ENCODE measurements at places on chromosomes 3 and 15.

DNA sequence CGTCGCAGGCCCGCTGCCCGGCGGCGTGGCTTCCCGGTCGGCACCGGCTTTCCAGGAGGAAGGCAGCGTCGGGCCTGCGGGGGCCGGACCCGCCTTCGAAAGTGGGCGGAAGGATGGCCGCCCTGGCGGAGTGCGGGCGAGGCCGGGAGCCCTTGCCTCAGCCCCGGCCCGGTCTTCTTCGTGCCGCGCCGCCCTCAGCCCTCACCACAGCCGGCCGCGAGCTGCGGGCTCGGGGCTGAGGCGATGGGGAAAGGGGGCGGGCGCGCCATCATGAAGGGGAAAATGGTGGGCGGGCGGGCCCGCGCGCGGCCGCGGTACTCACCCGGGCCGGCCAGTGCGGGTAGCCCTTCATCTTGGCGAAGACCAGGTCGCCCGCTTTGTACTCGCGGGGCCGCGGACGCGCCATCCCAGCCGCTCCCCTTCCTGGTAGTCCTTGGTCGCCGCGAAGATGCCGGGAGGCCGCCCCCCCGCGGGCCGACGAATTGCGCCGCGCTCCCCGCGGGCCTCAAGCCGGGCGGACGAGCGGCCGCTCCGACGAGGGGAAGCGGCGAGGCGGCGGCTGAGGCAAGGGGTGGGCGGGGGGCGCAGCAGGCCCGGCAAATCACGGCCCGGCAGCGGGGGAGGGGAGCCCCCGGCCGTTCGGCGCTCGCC is 489 bp downstream of the HDGFL3 start:
- peak; percentile 1 for DNase-seq

GRCh38 chr3:61847784-61848462 is 286.6 kb downstream of the PTPRG start:
- DNase-seq: no peak

GRCh38 chr3:69160107-69160506 is 37.7 kb upstream of the LMOD3 start:
- no peak for DNase-seq

GRCh38 chr15:38549222-38549621 is 15.4 kb downstream of the RASGRP1 start:
- DNase-seq: no peak

- DNase-seq: no peak
Observed at GRCh38 chr3:100756441-100756840, 47.1 kb downstream of the TFG start.

DNA sequence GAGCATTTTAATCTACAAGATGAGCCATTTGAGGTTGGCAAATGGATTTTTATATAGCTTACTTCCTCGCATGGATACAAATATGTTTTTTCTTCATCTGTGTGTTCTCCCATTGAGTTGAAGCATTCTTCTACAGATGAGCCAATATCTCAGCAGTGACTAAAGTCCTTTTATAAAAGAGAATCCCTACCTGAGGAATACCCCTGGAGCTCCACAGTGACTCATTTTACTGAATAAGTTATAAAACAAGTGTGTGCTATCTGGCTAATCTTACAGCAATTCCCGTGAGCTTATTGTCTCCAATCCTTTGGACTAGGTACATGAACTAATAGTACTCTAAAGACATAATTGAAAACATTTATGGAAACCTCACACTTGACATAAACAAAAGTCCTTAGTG is 354.2 kb upstream of the BCHE start:
- no peak for DNase-seq

DNA sequence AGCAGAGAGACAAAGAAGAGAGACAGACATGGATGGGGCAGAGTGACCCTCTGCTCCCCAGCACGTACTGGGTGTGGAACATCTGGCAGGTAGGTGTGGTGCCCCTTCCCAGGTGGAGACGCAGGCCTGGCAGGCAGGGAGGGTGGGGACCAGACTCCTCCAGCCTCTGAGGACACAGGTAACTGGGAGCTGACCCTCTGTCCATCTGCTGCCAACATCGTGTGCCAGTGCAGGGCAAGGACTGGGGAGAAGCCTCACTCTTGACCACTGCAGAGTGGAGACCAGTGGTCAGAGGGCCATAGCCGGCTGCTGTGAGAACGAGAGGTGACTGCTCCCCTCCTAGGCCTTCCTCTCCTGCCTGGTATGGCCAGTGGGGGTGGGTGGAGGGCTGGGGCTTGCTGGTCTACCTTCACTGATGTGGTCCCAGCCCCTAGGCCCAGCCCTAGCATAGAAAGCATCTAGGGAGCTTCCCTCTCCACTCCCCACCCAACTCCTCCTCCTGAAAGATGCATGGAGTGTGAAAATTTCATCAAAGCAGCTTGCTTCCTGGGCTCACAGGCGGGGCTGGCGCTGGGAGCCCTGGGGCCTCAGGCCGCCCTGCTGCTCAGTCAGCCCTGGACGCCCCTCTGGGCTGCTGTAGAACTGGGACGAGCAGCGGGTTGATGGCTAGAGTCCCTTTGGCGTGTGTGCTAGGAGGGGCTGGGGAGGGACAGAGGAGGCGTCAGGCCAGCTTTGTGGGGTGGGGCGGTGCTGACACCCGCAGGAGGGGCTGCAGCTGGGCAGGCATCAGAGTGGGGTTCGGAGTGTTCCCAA is 90.3 kb downstream of the PLXNA1 start:
- no peak for DNase-seq

GRCh38 chr3:17638356-17638755 is 104.1 kb downstream of the TBC1D5 start:
- no peak for DNase-seq

DNA sequence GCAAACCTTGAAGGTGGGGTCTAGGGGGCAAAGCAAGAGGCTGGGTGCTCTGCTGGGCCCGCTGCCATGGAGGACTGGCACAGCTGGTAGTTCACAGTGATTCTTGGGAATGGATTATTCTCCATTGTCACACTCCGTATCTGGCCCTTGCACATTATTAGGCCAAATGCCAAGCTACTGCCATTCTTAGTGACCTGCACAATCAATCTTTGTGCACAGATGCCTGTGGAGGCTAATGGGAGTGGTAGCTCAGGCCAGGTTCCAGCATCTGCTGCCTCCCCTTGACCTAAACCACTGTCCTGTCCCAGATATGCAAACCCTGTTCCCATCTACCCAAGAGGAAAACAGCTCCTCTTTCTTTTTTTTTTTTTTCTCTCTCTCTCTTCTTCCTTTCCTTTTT is 67.5 kb downstream of the TIPARP start:
- DNase-seq: no peak

- DNase-seq: no peak
Observed at GRCh38 chr3:128281461-128282367, 128.4 kb downstream of the EEFSEC start.

GRCh38 chr3:108222853-108223565 is 785 bp upstream of the IFT57 start:
- DNase-seq: no peak

DNA sequence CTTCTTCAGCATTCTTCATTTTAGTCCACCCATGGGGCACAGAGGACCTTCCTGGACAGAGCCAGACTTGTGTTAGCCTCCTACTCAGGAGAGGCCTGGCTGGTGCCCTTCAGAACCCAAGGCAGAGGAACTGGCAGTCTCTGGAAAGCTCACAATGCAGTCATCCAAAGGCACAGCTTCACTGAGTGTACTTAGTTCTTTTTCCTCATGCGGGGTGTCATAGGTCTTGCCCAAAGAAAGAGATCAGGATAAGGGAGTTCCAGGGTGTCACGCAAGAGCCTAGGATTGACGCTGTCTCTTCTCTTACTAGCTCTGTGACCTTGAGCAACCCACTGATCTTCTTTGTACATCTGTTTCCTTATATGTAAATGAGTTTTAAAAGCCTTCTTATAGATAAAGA is 58.7 kb downstream of the CD200 start:
- no peak for DNase-seq

DNA sequence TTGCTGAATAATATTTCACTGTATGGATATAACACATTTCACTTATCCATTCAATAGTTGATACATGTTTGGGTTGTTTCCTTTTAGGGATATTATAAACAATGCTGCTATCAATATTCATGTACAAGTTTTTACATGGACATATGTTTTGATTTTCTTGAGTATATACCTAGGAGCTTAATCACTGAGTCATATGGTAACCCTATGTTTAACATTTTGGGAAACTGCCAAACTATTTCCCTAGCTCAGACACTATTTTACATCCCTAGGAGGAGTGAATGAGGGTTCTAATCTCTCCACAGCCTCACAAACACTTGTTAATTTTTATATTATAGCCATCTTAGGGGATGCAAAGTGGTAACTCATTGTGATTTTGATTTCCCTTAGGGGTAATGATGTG is 66.0 kb downstream of the GPR156 start:
- no peak for DNase-seq

DNA sequence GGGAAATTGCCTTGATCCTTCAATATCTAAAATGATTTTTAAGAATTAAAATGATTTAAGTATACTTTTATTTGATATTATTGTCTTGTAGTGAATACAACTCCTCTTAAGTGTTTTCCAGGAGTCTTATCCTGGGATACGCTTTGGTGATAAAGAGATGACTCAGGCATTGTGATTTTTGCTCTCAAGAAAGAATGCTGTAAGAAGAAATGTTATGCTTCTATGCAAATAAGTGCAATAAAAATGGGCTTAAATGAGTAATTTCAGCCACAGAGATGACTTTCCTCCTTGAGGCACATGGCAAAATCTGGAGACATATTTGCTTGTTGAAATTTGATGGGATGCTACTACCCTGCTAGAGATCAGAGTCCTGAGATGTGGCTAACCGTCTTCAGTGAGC is 358.6 kb upstream of the BCHE start:
- DNase-seq: no peak

DNA sequence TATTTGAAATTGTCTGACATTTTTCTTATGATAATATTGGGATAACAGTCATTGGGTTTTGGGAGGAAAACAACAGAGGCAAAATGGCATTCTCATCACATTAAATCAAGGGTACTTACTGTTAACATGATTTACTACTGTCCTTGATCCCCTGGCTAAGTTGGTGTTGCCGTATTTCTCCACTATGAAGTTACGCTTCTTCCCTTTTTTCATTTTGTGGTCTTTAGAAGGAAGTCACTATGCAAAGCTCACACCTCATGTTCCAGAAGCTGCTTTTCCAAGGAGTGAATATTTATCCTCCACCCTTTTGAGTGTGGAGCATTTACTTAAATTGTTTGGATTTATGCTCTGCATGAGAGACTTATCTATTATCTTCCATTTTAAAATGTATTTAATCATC is 63.7 kb downstream of the ALCAM start:
- no peak for DNase-seq

DNA sequence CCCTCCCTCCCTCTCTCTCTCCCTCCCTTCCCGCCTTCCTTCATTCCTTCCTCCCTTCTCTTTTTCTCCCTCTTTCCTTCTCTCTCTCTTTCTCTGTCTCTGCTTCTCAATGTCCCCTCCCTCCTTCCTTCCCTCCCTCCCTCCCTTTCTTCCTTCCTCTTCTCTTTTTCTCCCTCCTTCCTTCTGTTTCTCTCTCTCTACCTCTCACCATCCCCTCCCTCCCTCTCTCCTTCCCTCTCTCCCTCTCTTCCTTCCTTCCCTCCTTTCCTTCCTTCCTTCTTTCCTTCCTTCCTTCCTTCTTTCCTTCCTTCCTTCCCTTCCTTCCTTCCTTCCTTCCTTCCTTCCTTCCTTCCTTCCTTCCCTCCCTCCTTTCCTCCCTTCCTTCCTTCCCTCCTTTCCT is 504.6 kb downstream of the EPHA3 start:
- no peak for DNase-seq

- DNase-seq: no peak
Observed at GRCh38 chr3:195446359-195446758, 3.5 kb upstream of the ACAP2 start.

DNA sequence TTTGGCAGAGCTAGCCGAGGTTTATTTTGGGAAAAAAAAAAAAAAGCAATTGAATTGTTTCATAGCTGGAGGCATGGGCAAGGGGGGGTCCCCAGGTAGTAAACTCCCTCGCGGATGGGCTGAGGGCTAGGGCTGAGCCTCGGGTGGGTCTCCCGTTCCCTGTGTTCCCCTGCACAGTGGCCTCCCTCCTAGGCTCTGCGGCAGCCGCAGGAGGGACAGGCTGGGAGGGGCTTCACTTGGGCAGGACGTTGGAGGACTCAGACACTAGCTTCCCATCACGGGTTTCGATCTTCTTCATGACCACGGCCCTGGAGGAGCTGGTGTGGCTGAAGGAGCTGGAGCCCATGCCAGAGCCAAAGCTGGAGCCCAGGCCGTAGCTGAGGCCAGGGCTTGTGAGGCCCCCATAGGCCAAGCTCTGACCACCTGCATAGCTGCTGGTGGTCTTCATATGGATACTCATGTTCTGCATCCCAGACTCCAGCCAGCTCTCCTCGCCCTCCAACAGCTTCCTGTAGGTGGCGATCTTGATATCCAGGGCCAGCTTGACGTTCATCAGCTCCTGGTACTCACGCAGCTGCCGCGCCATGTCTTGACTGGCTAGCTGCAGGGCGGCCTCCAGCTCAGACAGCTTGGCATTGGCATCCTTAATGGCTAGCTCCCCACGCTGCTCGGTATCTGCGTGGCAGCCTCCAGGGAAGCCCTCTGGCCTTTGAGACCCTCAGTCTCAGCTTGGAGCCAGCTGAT is 64.0 kb upstream of the CDAN1 start:
- no peak for DNase-seq

DNA sequence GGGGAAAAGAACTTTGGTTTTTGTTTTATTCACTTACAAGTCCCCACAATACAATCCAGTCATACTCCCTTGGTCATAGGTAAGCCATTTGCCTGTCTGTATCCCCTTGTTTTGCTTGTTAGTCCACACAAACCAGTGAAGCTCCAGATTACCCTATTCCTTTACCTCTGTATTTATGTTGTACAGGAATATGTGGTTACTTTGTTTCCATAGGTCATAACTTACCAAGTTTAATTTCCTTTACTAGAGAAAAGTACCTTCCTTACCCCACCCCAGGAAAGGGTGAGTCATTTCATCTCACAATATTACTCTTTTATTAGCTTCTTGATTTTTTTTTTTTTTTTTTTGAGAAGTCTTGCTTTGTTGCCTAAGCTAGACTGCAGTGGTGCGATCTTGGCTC is 113.4 kb upstream of the LRRFIP2 start:
- DNase-seq: no peak

GRCh38 chr3:134527037-134527436 is 41.2 kb downstream of the CEP63 start:
- no peak for DNase-seq

DNA sequence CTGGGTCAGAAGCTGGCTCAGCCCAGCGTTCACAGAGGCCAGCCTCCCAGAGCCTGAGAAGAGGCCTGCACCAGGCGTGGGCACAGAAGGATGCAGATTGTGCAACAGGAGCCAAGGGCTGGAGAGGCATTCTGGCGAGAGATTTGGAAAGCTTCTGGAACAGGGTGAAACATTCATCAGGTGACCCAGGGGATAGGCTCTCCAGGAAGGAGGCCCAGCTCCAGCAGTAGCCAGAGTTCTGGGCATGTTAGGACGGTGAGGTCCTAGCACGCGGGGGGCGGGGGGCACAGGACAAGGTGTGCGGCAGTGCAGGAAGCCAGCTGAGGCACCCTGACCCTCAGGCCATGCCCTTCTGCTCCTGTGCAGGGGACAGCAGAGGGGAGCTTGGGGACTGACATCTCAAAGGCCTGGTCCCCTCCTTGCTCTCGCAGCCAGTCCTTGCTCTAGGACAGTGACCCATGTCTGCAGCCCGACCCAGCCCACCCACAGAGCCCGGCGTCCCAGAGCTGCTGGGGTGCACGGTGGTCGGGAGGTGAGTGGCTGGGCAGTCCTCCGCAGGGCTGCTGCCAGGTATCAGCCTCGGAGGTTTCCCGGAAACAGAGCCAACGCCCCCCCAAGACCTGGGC is 111.7 kb upstream of the KLF13 start:
- no peak for DNase-seq

GRCh38 chr3:139295040-139295439 is 48.8 kb upstream of the MRPS22 start:
- no peak for DNase-seq

Measured in stimulated activated CD8-positive, alpha-beta memory T cell treated with anti-CD3 and anti-CD28 coated beads, Interleukin-7, amount 100 ng/mL, for 24 hours (primary cell).